ENCODE measurements at places on chromosomes 16 and 17.

DNA sequence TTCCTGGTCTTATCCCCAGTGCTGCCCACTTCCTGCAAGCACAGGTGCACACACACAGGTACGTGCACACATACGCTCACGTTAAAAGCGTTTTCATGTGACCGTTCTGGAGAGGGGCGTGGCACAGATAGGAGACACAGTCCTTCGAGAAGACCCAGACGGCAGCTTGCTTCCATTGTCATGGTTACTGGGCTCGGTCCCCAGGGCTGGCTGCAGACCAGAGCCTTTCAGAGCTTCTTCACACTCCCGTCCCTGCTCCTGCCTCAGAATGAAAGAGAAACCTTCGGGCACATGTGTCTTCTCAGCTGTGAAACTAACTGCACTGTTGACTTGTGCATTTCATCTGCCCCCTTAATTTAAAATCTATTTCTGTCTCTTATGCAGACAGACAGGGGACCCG lies 154.2 kb downstream of the PITPNC1 start:
- no peak for DNase-seq

- DNase-seq, result no peak
Observed at GRCh38 chr17:81539571-81539900, 11.4 kb downstream of the FSCN2 start.

- peak; percentile 71 for DNase-seq
Observed at GRCh38 chr16:69711115-69711740, 15.1 kb downstream of the NQO1 start.

DNA sequence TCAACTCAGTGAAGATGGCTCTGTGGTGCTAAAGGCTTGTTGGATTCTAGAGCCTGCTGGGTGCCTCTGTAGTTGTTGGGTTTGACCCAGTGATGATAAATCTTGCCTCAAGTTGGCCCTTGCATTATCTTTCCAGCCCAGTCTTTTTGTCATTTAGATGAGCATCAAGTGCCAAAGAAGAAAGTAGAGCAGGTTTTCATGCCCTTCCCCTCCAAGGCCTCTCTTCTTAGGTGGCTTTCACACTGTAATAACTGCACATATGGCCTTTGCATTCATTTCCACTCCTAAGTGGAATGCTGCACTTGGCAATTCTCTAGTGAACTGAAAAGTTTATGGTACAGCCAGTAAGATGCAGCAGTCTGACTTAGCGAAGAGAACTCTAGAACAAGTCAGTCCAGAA lies 165.1 kb downstream of the PHKB start:
- no peak for DNase-seq

- DNase-seq, result no peak
Observed at GRCh38 chr16:50275428-50276325, 9.3 kb downstream of the ADCY7 start.

DNA sequence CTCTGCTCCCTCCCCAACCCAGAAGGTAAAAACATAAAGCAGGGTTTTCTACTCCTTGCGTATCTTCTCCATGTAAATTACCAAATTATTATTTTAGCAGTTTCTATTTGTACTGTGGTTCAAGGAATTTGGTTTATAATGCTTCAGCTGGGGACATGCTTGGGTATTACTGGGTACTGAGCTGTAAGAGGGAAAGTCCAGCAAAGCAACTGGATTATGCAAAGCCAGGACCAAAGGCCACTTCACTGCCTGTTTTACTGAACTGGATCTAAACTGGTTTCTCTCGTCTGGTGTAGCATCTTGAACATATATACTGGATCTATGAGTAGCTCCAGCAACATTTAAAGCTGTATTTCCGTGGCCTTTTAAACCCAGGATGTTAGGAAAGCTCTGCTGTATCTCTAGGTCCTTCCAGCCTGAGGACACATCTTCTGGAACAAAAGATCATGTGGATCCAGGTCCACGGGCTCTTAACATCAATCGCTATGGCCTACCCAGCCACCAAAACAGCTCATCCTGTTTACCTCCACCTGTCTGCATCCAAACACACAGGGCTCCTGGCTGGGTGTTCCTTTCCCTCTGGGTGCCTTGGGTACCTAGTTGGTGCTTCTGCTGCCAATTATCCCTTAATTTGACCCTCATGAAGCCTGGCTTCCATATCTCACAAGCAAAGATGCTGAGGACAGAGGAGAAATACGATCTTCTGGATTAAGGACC lies 7.2 kb downstream of the PMP22 start:
- DNase-seq, result no peak

- DNase-seq, result no peak
Observed at GRCh38 chr16:78633551-78633950, 534.1 kb downstream of the WWOX start.

- DNase-seq, result no peak
Observed at GRCh38 chr17:46042925-46043324, 43.9 kb downstream of the STH start.

DNA sequence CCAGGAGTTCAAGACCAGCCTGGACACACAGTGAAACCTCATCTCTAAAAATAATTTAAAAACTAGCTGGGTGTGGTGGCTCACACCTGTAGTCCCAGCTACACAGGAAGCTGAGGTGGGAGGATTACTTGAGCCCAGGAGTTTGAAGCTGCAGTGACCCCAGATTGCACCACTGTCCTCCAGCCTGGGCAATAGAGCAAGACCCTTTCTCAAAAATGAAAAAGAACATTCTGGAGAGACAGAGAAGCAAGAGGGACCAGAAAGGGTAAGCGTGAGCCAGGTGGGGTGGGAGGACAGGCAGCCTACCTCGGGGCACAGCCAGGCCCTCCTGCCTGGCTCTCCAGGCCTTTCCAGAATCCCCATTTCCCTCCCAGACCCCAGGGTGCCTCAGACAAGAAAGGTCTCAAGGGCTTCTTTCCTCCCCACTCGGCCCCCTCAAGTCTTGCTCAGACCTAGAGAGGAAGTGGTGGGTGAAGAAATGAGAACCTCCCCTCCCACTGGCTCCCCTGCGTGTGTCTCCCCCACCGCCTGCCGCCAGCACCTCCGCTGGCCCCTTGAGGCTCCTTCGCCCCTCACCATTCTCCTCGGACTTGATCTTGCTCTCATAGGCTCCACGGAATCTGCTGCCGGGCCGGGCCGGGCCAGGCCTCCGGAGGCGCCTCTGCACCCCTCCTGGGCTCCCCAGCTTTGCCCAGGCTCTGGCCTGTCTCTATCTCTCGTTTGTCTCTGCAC lies 503 bp downstream of the C16orf54 start:
- no peak for DNase-seq

GRCh38 chr17:18951941-18952842 lies at the start of gene SLC5A10:
TSS of gene SLC5A10 (plus strand) at chr17:18952165. CDS start at chr17:18952206, 41 bp downstream.
- DNase-seq, result peak; percentile 47

GRCh38 chr17:48985436-48986245 lies 11.5 kb upstream of the IGF2BP1 start:
- DNase-seq, result no peak

DNA sequence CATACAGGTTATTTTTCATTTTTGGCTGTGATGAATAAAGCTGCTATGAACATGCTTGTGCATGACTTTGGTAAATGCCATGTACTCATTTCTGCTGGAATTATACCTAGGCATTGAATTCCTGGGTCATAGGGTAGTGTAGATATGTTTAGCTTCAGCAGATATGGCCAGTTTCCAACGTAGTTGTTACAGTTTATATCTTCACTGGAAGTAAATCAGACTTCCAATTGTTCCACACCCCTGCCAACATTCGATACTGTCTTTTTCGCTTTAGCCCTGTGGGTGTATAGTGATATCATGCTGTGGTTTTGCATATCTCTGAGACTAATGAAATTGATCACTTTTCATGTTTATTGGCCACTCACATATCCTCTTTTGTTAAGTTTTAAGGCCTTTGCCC lies 50.4 kb downstream of the ARHGAP27 start:
- no peak for DNase-seq

- no peak for DNase-seq
Observed at GRCh38 chr17:17935321-17936271, 36.6 kb downstream of the TOM1L2 start.

GRCh38 chr16:12210258-12210880 lies 233.8 kb downstream of the SNX29 start:
- DNase-seq, result no peak

DNA sequence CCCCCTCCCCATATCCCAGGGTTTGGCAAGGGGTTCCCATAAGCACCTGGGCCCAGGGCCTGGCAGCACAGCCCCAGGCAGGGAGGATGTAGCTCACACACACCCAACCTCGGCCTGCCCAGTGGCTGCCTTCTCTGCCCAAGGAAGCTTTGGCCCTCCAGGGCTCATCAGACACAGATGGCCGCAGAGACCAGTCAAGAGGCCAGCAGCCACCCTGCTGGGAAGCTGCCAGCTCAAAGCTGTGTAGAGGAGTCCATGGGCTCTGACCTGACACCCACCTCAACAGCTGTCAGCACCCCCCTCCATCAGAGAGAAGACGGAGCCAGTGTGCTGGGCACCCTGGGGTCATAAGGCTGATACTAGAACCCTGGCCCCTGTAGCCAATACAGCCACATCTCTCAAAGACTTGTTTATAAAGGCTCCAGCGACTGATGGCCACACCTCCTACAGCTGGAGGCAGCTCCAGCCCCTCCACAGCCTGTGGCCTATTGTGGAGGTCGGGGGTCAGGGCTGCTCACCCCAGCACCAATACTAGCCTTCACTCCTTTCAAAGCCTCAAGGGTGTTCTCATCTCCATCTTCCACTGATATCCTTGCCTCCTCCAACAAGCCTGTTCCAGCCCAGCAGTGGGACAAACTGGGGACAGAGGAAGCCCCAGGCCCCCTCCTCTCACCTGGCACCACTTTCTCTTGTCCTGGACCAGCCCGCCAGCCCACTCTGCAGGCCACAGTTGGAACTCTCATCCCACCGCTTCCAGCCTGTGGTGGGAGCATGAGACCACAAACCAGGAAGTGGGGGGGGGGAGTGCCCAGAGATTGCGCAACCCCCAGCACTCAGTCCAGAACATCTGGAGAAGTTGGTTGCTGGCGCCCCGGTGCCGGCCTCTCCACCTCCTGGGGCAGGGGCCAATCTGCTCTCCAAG lies 2.2 kb upstream of the MPG start:
- DNase-seq, result no peak

- DNase-seq, result no peak
Observed at GRCh38 chr17:64115043-64115698, 14.8 kb downstream of the ERN1 start.

DNA sequence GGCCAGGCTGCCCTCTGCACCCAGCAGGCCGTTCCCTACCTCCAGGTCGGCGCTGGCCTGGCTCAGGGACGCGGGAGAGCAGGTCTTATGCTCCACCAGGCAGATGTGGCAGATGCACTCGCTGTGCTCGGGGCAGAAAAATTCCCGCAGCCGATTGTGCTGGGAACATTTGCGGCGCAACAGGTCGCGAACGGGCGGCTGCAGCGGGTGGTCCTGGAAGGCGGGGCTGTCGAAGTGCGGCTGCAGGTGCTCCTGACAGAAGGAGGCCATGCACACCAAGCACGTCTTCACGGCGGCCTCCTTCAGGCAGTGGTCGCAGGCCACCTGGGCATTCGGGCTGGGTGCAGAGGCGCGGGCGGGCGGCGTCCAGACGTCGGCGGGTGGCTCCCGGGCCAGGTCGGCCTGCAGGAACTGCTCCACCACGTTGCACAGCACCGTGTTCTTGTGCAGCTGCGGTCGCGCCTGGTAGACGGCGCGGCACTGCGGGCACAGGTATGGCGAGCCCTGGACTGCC lies 439 bp downstream of the TRIM25 start:
- DNase-seq, result no peak

GRCh38 chr17:64618848-64619247 lies 43.3 kb downstream of the SMURF2 start:
- DNase-seq, result no peak

GRCh38 chr17:71004413-71004812 lies 835.1 kb downstream of the KCNJ2 start:
- DNase-seq, result no peak

GRCh38 chr17:37787055-37787757 lies 42.3 kb upstream of the HNF1B start:
- no peak for DNase-seq

- no peak for DNase-seq
Observed at GRCh38 chr17:66522591-66523272, 220.3 kb downstream of the PRKCA start.

GRCh38 chr17:75685499-75685898 lies 18.4 kb downstream of the SAP30BP start:
- DNase-seq, result no peak

GRCh38 chr16:79317026-79317425 lies 283.5 kb downstream of the MAF start:
- DNase-seq, result no peak

DNA sequence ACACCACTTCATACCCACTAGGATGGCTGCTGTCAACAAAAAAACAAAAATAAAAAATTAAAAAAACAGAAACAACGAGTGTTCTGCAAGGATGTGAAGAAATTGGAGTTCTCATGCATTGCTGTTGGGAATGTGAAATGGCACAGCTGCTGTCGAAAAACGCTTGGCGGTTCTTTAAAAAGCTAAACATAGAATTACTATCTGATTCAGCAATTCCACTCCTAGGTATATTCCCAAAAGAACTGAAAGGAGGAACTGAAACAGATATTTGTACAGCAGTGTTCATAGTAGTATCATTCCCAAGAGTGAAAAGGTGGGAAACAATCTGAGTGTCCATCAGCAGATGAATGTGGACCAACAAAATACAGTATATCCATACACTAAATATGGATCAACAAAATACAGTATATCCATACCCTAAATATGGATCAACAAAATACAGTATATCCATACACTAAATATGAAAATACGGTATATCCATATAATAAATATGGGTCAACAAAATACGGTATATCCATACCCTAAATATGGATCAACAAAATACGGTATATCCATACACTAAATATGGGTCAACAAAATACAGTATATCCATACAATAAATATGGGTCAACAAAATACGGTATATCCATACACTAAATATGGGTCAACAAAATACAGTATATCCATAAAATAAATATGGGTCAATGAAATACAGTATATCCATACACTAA lies 8.7 kb downstream of the METTL16 start:
- DNase-seq, result no peak

DNA sequence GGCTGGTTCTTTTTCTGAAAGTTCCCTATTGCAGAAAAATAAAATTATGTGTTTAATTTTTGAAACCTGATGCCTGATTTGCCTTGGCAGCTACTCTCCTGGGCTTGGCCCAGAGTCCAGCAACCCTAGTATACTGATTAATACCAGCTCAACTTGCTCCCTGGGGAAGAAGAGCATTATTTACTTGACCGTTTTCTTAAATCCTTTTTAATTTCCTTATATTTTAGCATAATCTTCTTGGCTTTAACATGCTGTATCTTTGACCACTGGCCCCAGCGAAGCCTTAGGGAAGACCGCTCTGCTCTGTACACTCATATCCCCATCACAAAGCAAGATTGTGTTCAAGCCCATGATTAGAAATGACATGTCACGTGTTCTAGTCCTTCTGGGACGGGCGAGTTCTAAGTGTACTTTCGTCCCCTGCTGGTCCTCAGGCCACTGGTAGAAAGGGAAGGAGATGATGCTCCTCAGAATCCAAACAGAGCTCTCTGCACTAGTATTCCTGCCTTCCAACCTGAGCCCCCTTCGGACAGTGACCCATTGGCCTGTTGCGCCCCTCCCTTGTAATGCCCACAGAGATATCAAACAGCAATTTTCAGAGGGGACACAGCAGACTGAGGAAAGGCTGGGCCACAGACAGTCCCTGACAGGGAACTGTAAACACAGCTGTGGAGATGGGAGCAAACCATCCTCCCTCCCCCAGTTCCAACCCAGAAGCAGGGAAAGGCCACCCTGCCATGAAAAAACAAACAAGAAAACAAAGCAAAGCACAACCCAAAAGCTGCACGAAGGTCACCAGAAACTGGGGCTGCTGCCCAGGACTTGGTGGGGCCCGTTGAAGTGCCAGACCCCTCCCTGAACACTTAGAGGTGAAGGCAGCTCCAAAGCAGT lies 4.3 kb upstream of the EZH1 start:
- DNase-seq, result no peak

GRCh38 chr16:75415169-75415905 lies 18.0 kb downstream of the CFDP1 start:
- DNase-seq, result no peak

All from T47D (cell line).